ENCODE measurements at places on chromosomes 1 and 21. TPM values are rescaled to one million over a fixed set of nuclear protein-coding genes. Genes with fewer than 3 reads are reported as not detected.

The LEFTY2 gene
- total RNA-seq, result not detected

The HCRTR1 gene
- total RNA-seq, result not detected

DNA sequence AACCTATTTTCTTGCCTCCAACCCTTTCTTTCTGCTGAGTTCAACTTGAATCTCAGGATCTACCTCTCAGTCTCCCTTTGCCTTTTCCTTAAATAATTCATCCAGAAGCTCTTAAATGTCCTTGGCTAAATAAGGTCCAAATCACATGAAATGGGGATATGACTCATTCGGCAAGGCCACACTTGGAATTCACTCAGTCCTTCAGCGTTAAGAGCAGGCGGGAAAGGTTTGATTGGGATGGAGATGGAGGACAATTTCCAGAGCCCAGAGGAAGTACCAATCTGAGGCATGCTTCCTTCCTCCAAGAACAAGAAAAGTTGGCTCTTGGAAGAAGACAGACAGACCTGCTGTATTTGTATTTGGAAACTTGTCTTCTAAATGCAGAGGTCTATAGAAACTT is 128.5 kb downstream of the PROX1 start:
- H3K4me3 ChIP-seq, result no peak overlapping the region
- DNase-seq, result no peak
- no peaks in the 10 kb centered on the region for H3K27me3 ChIP-seq
- no peak overlapping the region for H3K27ac ChIP-seq

DNA sequence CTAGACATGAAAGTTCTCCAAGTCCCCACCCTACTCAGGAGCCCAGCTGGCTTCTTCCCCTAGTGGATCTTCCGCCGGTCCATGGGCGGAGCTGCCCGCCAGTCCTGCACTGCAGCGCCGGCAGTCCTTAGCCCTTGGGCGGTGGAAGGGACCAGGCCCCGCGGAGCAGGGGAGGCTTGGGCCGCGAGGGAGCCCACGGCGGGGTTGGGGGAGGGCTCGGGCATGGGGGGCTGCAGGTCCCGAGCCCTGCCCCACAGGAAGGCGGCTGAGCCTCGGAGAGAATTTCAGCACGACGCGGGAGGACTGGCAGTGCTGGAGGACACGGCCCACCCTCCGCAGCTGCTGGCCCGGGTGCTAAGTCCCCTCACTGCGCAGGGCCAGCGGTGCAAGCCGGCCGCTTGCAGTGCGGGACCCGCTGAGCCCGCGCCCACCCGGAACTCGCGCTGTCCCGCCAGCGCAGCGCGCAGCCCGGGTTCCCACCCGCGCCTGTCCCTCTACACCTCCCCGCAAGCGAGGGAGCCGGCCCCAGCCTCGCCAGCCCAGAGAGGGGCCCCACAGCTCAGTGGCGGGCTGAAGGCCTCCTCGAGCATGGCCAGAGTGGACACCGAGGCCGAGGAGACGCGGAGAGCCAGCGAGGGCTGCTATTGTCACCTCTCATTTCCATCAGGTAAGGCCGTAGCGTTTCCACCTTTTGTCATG is 1398.6 kb downstream of the MRPL39 start:
- no peaks in the 10 kb centered on the region for H3K36me3 ChIP-seq
- no peak for DNase-seq
- H3K27ac ChIP-seq, result no peak overlapping the region
- H3K4me1 ChIP-seq, result no peaks in the 10 kb centered on the region
- H3K27me3 ChIP-seq, result no peaks in the 10 kb centered on the region

- DNase-seq, result no peak
- no peak overlapping the region for H3K27ac ChIP-seq
- no peaks in the 10 kb centered on the region for H3K36me3 ChIP-seq
- no peaks in the 10 kb centered on the region for H3K27me3 ChIP-seq
- H3K4me3 ChIP-seq, result no peak overlapping the region
These were observed 29.9 kb downstream of the TP53BP2 start for GRCh38 chr1:223815865-223816264.

- no peak overlapping the region for H3K27ac ChIP-seq
- no peaks in the 10 kb centered on the region for H3K36me3 ChIP-seq
- no peak overlapping the region for H3K4me3 ChIP-seq
- no peak for DNase-seq
- H3K27me3 ChIP-seq, result no peaks in the 10 kb centered on the region
These were observed 28.5 kb upstream of the SCCPDH start for GRCh38 chr1:246695666-246696065.

- H3K27me3 ChIP-seq, result no peaks in the 10 kb centered on the region
- H3K36me3 ChIP-seq, result no peaks in the 10 kb centered on the region
- no peaks in the 10 kb centered on the region for H3K4me1 ChIP-seq
- H3K27ac ChIP-seq, result no peak overlapping the region
- no peak overlapping the region for H3K4me3 ChIP-seq
These were observed 5.2 kb upstream of the VSIG8 start for GRCh38 chr1:159867664-159868026.

GRCh38 chr1:183792300-183792699 is 12.6 kb upstream of the RGL1 start:
- H3K27ac ChIP-seq, result no peak overlapping the region
- H3K4me3 ChIP-seq, result no peak overlapping the region
- no peaks in the 10 kb centered on the region for H3K27me3 ChIP-seq
- DNase-seq, result no peak
- no peaks in the 10 kb centered on the region for H3K4me1 ChIP-seq

The MTF1 gene
- total RNA-seq, result 9.4 TPM

GRCh38 chr21:46000731-46001641 is 19.4 kb downstream of the COL6A1 start:
- H3K4me3 ChIP-seq, result no peak overlapping the region
- no peaks in the 10 kb centered on the region for H3K4me1 ChIP-seq
- DNase-seq, result no peak
- no peaks in the 10 kb centered on the region for H3K36me3 ChIP-seq
- H3K27ac ChIP-seq, result peak overlapping the region; percentile 6

The IVL gene
- not detected for total RNA-seq

- no peak overlapping the region for H3K4me3 ChIP-seq
- DNase-seq, result no peak
- H3K4me1 ChIP-seq, result no peaks in the 10 kb centered on the region
These were observed 17.6 kb upstream of the RGS1 start for GRCh38 chr1:192557841-192558595.

The HTR6 gene
- not detected for total RNA-seq

DNA sequence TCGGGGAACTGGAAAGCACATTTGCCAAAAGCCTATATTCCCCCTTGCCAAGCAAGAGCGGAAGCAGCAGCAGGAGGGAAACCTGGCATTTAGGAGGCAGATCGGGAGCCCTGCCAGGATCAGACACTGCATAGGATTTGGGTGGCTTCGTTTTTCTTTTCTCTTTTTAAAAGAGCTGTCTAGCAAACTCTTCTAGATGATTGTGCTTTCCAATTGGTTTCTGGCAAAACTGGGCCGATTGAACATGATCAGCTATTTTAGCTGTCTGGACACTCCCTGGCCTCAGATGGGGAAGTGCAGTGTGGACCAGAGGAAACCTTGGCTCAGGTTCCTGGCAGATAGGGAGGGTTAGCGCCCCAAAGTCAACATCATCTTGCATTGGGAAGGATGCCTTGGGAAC is 414.0 kb upstream of the KAZN start:
- no peaks in the 10 kb centered on the region for H3K27me3 ChIP-seq
- no peak overlapping the region for H3K27ac ChIP-seq
- H3K4me3 ChIP-seq, result no peak overlapping the region
- no peaks in the 10 kb centered on the region for H3K4me1 ChIP-seq

The PRDM16 gene
- total RNA-seq, result 0.15 TPM

The ZNF683 gene
- not detected for total RNA-seq

The TMPRSS3 gene
- not detected for total RNA-seq

DNA sequence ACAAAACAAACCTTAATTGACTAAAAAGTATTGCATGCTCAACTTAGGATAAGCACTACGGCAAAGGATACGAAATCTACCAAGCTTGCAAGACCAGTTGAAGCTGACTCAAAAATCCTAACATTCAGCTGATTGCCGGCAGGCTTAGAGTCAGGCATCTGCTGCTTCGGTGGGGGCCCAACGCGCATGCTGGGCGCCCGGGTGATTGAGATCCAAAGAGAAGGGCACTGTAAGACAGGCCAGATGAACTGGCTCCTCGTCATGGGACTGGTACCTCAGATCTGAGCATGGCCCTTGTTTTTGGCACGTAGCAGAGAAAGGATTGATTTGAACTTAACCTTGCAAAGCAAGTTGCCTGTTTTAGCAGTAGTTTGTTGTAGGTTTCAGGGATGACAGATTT is 86.6 kb downstream of the PRDM2 start:
- peaks cover 11% of the 10 kb centered on the region for H3K36me3 ChIP-seq
- H3K27ac ChIP-seq, result no peak overlapping the region
- no peak for DNase-seq
- H3K27me3 ChIP-seq, result no peaks in the 10 kb centered on the region

DNA sequence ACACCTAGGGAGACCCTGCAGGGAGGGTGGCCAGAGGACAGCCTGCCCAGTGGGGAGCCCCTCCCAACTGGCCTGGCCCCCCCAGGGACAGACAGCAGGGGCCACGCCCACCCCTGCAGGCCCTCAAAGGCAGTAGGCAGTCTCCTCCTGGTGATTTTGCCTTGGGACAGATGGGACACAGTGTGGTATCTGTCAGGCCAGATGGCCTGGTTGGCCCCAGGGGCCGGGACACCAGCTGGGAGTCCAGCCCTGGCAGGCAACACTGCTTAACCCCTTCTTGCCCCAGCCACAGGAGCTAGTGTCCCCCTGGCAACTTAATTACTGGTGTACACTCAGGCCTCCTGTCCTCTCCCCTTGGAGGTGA is 17.8 kb downstream of the IFFO2 start:
- H3K27ac ChIP-seq, result no peak overlapping the region
- peaks cover 34% of the 10 kb centered on the region for H3K4me1 ChIP-seq
- DNase-seq, result no peak

GRCh38 chr1:85580872-85581801 is 576 bp downstream of the CCN1 start:
- H3K27me3 ChIP-seq, result no peaks in the 10 kb centered on the region
- H3K27ac ChIP-seq, result peak overlapping the region; percentile 91
- no peaks in the 10 kb centered on the region for H3K36me3 ChIP-seq
- H3K4me1 ChIP-seq, result peaks cover 17% of the 10 kb centered on the region

The CD1D gene
- 0.58 TPM for total RNA-seq

The SLC16A4 gene
- total RNA-seq, result 2.2 TPM

GRCh38 chr1:215672482-215672881 is 105.4 kb downstream of the KCTD3 start:
- H3K4me3 ChIP-seq, result no peak overlapping the region
- H3K27me3 ChIP-seq, result no peaks in the 10 kb centered on the region

DNA sequence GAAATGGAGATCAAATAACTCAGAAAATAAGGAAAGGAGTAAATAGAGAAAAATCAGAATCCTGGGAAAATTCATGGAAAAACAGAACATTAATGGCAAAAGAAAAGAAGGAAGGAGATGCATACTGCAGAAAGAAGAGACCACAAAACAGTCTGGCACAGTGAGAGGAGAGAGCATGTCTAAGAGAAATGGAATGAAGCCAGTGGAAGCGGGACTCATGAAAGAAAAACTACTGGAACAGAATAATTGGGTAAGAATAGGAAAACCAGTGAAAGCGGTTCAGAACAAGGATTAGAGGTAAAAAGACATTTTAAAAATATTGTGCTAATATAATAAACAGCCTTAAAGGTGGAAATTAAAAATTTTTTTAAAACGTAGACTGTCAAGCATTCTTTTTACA is 93.6 kb upstream of the GREM2 start:
- no peaks in the 10 kb centered on the region for H3K4me1 ChIP-seq
- DNase-seq, result no peak
- no peak overlapping the region for H3K4me3 ChIP-seq
- H3K27me3 ChIP-seq, result no peaks in the 10 kb centered on the region

The TATDN3 gene
- 27.3 TPM for total RNA-seq

DNA sequence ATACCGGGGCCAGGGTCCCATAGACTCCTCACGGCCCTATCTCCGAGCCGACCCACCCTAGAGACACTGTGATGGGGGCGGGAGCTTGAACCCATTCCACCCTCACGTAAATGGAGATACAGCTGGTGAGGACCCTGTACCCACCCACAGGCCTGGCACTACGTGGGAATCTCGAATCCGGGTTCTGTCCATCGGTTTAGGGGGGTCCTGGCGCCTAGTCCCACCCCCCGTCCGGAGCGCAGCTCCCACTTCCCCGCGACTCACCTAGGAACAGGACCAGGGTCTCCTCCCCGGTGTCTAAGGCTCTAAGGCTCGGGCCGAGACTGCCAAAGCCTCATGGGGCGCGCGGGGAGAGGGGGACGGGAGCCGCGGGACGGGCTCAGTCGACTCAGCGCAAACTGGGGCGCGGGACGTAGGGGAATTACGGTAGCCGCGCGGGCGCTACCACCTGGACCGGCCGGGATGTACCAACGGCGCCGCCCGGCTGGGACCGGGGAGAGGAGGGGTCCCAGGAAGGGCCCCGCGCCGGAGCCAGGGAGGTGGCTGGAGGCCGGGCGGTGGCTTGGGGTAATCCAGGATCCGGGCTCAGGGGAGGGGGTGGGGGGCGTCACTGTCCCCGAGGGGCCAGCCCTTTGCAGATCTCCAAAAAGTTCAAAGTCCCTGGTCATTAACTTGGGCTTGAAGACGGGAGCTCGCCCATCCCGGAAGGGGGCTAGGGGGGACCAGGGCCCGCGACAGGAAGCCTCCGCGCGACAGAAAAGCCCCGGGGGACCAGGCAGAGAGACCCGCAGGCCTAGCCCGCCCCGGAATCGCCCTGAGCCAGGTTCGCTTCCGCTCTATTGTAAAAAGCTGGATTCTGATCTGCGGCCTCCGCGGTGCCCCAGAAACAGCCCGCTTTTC is 1.0 kb downstream of the PLEKHG5 start:
- H3K36me3 ChIP-seq, result no peaks in the 10 kb centered on the region
- peak overlapping the region; percentile 28 for H3K27ac ChIP-seq
- H3K4me1 ChIP-seq, result peaks cover 12% of the 10 kb centered on the region
- H3K4me3 ChIP-seq, result peak overlapping the region; percentile 44
- peaks cover 20% of the 10 kb centered on the region for H3K27me3 ChIP-seq

The HHIPL2 gene
- not detected for total RNA-seq

DNA sequence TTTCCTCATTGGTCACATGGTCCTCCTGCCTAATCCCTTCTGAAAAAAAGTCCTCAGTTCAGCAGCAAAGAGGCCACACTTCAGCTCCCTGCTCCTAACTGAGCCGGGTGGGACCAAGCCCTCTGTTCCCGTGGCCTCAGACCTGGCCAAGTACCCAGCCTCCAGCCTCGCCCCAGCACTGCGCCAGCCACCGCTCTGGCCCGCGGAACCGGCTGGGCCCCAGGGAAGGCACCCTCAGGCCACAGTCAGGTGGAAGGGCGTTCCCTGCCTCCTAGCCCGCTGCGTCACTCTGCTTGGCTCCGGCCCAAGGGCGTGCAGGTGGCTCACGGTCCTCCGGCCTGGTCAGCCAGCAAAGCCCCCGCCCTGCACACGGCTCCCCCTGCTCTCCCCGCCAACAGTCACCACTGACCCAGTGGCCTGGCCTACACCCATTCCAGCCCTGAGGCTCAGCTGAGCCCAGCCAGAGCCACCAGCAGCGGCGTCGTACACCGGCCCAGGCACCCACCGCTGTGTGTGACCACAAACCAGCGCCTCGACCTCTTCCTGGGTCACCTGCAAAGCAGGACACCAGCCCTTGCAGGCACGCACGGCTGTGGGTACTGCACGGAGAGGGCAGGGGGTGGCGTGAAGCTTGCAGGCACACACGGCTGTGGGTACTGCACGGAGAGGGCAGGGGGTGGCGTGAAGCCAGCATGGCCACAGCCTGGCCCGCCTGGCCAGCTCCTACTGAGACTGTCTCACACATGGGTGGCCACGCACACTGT is 19.4 kb downstream of the NADK start:
- H3K27ac ChIP-seq, result peak overlapping the region; percentile 48
- peaks cover 10% of the 10 kb centered on the region for H3K4me1 ChIP-seq
- H3K27me3 ChIP-seq, result no peaks in the 10 kb centered on the region
- H3K36me3 ChIP-seq, result peaks cover 74% of the 10 kb centered on the region

The FAM167B gene
- 2.3 TPM for total RNA-seq

The ATAD3C gene
- 0.07 TPM for total RNA-seq

The C8A gene
- 0.40 TPM for total RNA-seq

The CCDC190 gene
- total RNA-seq, result not detected

- DNase-seq, result no peak
- H3K4me1 ChIP-seq, result peaks cover 5% of the 10 kb centered on the region
- no peak within 1 kb of the TSS for H3K27ac ChIP-seq
- peak within 1 kb of the TSS; percentile 30 for H3K4me3 ChIP-seq
- no peaks in the 10 kb centered on the region for H3K36me3 ChIP-seq
These were observed at the start of gene TNFRSF18 for GRCh38 chr1:1206376-1206965. Gene TNFRSF18 (minus strand): TSS chr1:1206592. CDS start chr1:1206571, 21 bp downstream.
